Suprapubic skin (tissue), 4 donors: ENCODE measurements at places on chromosomes 6 and 20. TPM values are rescaled to one million over a fixed set of nuclear protein-coding genes. Genes with fewer than 3 reads are reported as not detected.

GRCh38 chr20:31565699-31566318 lies 39.3 kb upstream of the ID1 start:
- H3K36me3 ChIP-seq: peaks cover 65% of the 10 kb centered on the region
- DNase-seq: no peak

GRCh38 chr6:148943451-148943850 lies 196.6 kb downstream of the UST start:
- no peak overlapping the region for H3K4me3 ChIP-seq
- no peak for DNase-seq
- H3K27ac ChIP-seq: no peak overlapping the region
- no peaks in the 10 kb centered on the region for H3K36me3 ChIP-seq

GRCh38 chr6:25297823-25298522 lies 18.8 kb downstream of the CARMIL1 start:
- H3K27me3 ChIP-seq: no peaks in the 10 kb centered on the region
- no peaks in the 10 kb centered on the region for H3K36me3 ChIP-seq
- no peak for DNase-seq
- H3K4me1 ChIP-seq: peaks cover 37% of the 10 kb centered on the region
- peak overlapping the region; percentile 2 for H3K27ac ChIP-seq
- no peak overlapping the region for H3K4me3 ChIP-seq

DNA sequence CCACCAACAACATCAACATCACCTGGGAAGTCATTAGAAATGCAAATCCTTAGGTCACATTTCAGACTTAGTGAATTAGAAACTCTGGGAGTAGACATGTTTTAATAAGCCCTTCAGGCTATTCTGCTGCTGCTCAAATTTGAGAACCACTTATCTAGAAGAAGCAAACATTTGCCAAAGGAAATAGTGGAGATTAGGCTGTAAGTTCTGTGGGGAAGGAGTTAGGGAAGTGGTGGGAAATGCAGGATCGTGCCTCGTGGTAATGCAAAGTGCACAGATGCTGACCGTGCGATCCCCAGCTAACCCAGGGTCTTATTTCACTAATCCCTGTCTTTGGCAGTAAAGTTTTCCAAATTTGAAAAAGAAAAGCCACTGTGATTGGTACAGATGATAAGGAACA lies 328.5 kb downstream of the EPM2A start:
- H3K36me3 ChIP-seq: no peaks in the 10 kb centered on the region
- no peak for DNase-seq
- no peak overlapping the region for H3K27ac ChIP-seq
- no peaks in the 10 kb centered on the region for H3K27me3 ChIP-seq

DNA sequence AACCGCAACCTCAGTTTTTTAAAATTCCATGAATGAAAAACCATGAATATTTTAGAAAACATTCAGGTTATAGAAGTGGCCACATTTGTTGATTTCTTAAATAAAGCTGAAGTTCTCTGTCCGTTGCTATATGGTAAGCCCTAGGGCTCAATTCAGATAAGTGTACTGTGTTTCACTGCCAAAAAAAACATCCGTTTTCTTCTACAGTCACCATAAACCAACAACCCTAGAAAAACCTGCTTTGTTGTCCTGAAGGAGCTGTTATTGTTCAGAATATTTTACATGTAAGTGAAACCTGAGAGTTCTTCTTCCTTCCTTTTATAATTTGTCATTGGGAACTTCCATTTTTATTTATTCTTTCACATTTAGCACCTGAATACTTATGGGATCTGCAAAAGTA lies 274.1 kb downstream of the TFAP2A start:
- H3K36me3 ChIP-seq: no peaks in the 10 kb centered on the region
- no peak for DNase-seq
- no peaks in the 10 kb centered on the region for H3K4me1 ChIP-seq

GRCh38 chr6:44704240-44705150 lies 317.0 kb downstream of the CDC5L start:
- DNase-seq: no peak
- no peak overlapping the region for H3K27ac ChIP-seq
- no peaks in the 10 kb centered on the region for H3K4me1 ChIP-seq
- H3K4me3 ChIP-seq: no peak overlapping the region

DNA sequence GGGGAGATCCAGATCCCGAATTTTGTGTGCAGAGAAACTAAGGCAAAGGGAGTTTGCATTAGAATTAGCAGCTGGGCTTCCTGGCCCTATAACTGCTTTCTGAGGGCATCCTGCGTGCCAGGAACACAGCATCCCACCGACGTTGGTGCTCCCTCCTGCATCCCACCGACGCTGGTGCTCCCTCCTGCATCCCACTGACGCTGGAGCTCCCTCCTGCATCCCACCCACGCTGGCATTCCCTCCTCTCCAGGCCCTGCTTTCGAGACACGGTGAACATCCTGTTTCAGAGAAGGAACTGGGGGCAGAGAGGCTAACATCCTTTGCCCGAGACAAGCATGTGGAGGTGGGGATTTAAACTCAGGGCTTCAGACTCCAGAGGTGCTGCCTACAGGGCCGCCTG lies 44.4 kb downstream of the DACT2 start:
- no peak overlapping the region for H3K27ac ChIP-seq
- no peak overlapping the region for H3K4me3 ChIP-seq
- no peaks in the 10 kb centered on the region for H3K4me1 ChIP-seq
- peaks cover 32% of the 10 kb centered on the region for H3K27me3 ChIP-seq
- no peaks in the 10 kb centered on the region for H3K36me3 ChIP-seq
- no peak for DNase-seq

DNA sequence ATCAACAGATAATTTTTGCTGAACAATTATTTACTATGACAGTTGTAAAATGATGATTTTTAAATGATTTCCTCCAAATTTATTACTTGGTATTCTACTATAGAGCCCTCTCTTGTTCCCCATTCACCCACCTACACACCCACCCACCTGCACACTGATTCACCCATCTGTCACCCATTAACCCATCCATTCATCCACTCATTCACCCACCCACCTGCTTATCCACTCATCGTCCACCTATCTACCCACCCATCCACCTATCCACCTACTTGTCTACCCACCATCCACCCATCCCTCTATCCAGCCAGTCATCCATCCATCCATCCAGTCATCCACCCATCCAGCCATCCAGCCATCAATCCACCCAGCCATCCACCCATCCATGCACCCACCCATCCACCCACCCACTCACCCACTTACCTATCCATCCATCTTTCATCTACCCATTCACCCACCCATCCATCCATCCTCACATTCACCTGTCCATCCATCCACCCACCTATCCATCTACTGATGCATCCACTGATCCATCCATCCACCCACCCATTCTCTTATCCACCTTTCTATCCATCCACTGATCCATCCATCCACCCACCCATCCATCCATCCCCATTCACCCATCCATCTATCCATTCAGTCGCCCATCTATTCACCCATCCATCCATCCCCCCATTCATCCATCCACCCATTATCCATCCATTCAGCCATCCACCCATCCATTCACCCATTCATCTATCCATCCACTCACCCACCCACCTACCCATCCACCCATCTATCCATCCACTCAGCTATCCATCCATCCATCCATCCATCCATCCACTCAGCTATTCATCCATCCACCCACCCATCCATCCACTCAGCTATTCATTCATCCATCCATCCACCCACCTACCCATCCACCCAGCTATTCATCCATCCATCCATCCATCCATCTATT lies 72.0 kb downstream of the SYNJ2 start:
- no peak overlapping the region for H3K27ac ChIP-seq
- H3K27me3 ChIP-seq: no peaks in the 10 kb centered on the region
- no peak overlapping the region for H3K4me3 ChIP-seq
- DNase-seq: peak; percentile 22

DNA sequence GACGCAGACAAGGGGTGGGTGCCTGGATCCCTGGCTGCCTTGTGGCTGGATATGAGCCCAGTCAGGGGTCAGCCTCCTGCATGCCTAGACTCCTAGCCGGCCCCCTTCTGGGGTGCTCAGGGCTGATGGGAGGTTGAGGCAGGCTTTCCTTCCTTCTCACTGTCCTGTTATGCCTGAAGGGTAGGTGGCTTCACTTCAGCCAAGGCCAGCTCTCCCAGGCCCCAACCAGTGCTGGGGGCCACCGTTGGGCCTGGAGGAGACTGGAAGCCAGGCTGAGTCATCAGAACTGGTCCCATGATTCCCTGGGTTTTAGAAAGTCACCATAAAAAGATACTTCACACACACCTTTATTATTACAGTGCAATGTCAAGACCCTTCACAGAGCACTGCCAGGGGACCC lies 2.9 kb upstream of the POU5F1 start:
- no peaks in the 10 kb centered on the region for H3K27me3 ChIP-seq
- H3K36me3 ChIP-seq: peaks cover 3% of the 10 kb centered on the region
- peaks cover under 1% of the 10 kb centered on the region for H3K4me1 ChIP-seq
- no peak overlapping the region for H3K4me3 ChIP-seq
- DNase-seq: no peak

GRCh38 chr6:19368511-19368910 lies 468.7 kb upstream of the ID4 start:
- no peaks in the 10 kb centered on the region for H3K4me1 ChIP-seq
- no peaks in the 10 kb centered on the region for H3K27me3 ChIP-seq
- H3K36me3 ChIP-seq: no peaks in the 10 kb centered on the region
- H3K4me3 ChIP-seq: no peak overlapping the region
- no peak overlapping the region for H3K27ac ChIP-seq
- DNase-seq: no peak

DNA sequence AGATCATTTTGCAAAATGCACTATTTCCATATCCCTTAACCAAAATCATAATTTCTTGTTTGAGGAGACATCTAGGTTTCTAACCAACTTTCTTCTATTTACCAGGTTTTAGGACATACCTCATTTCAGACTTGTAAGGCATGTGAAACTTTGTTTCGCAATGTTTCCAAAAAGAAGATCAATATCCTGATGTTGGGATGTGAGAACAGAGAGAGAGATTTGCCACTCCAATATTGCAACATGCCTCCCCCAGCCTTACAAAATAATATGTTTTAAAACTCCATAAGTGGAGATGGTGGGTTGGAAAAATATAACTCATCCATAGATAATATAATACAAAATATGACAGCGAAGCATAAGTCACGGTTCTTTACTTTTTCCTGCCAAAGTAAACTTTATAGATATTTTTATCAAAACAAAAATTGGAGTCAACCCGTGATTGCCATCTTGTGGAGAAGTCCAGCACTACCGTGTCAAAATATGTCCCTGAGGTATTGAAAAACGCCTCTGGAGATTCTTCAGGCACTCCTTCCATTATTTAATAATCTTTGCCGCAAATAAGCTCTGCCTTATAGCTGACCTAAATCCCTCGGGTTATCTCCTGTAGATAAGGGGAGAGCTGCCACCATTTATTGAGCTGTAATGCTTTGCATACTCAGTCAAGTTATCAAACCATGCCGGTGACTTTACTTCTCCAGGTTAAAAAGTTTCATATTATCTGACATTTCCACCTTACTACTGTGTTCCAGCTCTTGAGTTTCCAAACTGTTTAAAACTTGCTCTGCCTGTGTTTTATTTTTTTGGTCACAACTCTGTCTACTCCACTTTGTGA lies 534.2 kb downstream of the HACE1 start:
- H3K27me3 ChIP-seq: no peaks in the 10 kb centered on the region
- DNase-seq: no peak
- no peaks in the 10 kb centered on the region for H3K36me3 ChIP-seq
- no peaks in the 10 kb centered on the region for H3K4me1 ChIP-seq
- H3K27ac ChIP-seq: no peak overlapping the region

Gene NMBR
- 0.72 TPM for total RNA-seq

Gene SPO11
- not detected for total RNA-seq

Gene TRIM40
- not detected for total RNA-seq

Gene RNF39
- 29.1 TPM for total RNA-seq

Gene C6orf118
- total RNA-seq: not detected

Gene DLL1
- 47.5 TPM for total RNA-seq

Gene RIMS1
- 5.8 TPM for total RNA-seq

Gene GTSF1L
- not detected for total RNA-seq
